ENCODE measurements at places on chromosomes 7 and 10.

DNA sequence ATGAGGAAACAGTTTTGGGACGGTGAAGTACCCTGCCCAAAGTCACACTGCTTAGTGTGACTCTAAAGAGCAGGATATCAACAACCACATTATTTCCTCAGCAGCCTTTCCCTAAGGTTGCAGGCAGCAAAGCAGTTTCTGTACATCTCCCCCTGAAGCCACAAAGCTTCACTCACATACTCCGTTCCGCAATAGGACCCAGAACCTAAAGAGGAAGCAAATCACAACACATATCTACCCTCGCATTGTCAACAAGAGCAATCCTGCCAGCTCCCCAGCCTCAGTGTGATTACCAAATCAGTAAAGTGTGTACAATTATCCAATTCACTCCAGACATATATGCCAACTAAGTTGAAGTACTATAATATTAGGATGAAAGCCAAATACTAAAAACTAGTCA lies 30.8 kb downstream of the VAX1 start:
- no peak for DNase-seq

DNA sequence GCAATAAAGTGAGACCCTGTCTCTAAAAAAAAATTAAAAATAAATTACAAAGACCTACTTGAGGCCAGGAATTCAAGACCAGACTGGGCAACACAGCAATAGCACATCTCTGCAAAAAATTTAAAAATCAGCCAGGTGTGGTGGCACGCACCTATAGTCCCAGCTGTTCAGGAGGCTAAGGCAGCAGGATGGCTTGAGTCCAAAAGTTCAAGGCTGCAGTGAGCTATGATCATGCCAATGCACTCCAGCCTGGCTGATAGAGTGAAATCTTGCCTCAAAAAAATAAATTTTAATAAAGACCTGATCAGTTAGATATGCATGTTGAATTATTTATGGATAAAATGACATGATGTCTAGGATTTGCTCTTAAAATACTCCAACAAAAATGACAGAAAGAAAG lies 34.9 kb downstream of the P4HA1 start:
- no peak for DNase-seq

DNA sequence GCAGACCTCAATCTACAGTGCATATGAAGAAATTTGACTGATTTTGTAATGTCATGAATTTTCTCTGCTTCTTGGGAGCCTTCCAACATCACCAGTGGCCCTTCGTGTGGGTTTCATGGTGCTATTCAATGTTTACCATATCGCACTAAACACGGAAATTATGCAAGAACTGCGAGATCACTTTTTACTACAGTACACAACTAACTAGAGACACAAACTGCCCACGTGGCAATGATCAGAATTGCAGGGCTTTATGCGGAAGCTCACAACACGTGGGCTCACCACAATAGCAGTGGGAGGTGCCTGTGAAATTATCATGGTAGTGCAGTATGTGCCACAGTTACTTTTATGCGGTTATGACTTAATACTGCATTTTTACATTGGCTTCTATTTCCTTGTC lies 449.7 kb upstream of the KLF6 start:
- DNase-seq = no peak

DNA sequence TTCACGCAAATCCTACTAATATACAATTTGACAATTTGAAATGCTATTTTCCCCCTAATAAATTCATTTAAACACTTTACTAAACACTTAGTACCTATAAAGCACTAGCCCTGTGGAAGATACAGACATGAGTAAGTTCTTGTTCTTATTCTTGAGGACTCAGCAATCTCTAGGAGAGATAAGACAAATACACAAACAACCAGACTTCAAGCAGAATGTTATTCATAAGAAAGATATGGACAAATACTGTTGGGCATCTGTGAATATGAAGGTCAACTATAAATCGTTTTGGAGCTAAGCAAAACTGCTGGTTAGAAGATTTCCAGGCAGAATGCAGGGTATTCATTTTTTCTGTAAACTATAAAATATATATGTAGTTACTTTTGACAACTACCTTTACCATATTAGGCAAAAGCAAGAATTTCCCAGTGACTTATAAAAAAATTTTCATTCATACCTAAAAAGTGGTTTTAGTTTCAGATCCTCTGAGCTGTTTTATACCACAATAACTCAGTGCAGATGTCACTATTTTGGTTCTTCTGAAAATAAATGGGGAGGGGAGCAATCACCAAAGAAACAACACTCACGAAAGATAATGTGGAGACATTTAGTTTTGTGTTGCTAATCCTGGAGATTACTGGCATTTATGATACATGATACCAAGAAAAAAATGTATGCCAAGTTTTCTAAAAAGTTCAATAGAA lies 3.8 kb downstream of the VPS41 start:
- DNase-seq = no peak

DNA sequence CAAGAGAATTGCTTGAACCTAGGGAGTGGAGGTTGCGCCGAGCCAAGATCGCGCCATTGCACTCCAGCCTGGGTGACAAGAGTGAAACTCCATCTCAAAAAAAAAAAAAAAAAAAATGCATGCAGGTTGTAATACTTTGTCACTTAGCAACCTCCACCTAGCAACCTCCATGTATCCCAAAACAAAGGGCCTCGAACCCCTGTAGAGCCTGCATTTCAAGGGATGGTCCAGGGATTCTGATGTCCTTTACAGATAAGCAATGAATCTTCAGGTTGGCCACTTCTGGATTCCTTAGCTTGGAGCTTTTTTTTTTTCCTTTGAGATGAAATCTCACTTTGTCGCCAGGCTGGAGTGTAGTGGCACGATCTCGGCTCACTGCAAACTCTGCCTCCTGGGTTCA lies 1211.0 kb downstream of the TYW1 start:
- DNase-seq = no peak

- DNase-seq = no peak
These were observed 563.6 kb upstream of the SEMA3D start for GRCh38 chr7:85750454-85750949.

- DNase-seq = peak; percentile 53
These were observed at the start of gene GIMAP2 for GRCh38 chr7:150685219-150686029. GIMAP2 (plus strand) TSS chr7:150685706; CDS start chr7:150687060, 1,354 bp downstream.

- DNase-seq = no peak
These were observed 161.2 kb downstream of the PCLO start for GRCh38 chr7:83001362-83002040.

- DNase-seq = no peak
These were observed 403.6 kb downstream of the NRG3 start for GRCh38 chr10:82278401-82279182.

- DNase-seq = no peak
These were observed 89.1 kb upstream of the IFRD1 start for GRCh38 chr7:112361154-112361553.

DNA sequence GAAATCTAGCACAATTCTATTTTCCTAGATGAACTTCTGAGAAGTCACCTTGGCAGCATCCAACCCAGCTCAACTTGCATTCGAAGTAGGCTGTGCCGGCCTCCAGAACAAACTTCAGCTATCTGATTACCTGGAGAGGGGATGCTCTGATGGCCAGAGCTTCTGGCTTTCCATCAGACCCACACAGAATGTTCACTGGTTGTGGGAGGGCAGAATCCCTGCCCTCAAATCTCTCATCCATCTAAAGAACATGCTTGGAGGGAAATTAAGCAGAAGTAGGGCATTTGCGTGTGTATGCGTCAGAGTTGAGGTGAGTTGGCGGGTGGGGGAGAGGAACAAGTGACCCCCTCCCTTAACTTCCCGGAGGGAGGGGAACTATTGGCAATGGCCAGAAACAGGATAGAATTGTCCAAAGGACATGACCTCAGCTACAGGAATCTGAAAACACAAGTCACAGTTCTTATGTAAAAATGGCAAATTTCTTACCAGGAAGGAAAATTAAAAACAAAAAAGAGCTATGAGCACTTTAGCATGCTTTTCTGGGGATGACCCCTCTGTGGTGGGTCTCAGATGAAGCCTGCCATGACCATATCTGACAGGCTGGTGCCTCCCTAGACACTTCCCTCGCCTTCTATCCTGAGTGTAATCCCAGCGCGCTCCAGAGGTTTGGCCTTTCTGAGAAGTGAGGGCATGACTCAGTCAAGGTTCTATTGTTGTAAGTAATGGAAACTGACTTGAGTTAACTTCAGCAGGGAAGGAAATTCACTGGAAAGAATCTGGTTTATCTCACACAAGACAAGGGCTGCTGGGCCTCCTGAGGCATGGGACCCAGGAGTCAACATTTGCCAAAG lies 278.8 kb downstream of the RPS24 start:
- no peak for DNase-seq

- no peak for DNase-seq
These were observed 174.0 kb downstream of the GFRA1 start for GRCh38 chr10:116099023-116099420.

- no peak for DNase-seq
These were observed 972.2 kb upstream of the MBL2 start for GRCh38 chr10:53744746-53745145.

DNA sequence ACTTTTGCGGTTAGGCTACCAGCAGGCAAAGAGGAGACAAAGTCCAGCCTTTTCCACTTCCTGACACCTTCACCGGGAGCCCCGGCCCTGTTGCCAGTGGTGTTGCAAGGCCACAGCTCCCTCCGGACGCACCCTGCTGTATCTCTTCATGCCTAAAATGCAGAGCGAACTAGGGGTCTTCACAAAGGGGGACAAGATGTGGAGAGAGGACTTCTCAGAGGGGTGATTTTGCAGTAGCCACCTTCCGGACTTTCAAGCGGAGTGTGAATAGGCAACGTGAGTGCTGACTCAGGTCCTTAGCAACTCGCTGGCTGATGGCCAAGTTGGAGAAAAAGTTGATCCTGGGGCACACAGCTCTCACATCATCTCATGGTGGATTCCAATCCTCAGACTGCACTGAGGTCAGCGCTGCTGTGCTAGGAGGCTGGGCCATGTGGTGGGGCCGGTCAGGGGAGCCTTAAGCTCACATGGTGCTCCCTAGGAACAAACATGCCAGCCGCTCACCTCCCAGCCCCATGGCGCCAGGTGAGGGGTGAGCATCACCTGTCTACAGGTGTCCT lies 166.3 kb downstream of the LCOR start:
- DNase-seq = no peak

GRCh38 chr10:82498976-82499375 lies 624.0 kb downstream of the NRG3 start:
- DNase-seq = no peak

DNA sequence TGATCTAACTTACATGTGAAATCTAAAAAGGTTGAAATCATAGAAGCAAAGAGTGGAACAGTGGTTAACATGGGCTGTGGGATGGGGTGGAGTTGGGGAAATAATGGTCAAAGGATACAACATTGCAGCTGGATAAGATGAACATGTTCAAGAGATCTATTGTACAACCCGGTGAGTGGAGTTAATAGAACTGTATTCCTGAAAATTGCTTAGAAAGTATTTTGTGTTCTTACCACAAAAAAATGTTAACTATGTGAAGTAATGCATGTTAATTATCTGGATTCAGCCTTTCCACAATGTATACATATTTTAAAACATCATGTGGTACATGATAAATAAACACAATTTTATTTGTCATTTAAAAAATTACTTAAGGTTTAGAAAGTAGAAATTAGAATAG lies 271.0 kb upstream of the LRRTM3 start:
- DNase-seq = no peak

- no peak for DNase-seq
These were observed 157.0 kb upstream of the AGR3 start for GRCh38 chr7:17038783-17039170.

GRCh38 chr7:28076423-28077200 lies 104.0 kb downstream of the JAZF1 start:
- DNase-seq = no peak

DNA sequence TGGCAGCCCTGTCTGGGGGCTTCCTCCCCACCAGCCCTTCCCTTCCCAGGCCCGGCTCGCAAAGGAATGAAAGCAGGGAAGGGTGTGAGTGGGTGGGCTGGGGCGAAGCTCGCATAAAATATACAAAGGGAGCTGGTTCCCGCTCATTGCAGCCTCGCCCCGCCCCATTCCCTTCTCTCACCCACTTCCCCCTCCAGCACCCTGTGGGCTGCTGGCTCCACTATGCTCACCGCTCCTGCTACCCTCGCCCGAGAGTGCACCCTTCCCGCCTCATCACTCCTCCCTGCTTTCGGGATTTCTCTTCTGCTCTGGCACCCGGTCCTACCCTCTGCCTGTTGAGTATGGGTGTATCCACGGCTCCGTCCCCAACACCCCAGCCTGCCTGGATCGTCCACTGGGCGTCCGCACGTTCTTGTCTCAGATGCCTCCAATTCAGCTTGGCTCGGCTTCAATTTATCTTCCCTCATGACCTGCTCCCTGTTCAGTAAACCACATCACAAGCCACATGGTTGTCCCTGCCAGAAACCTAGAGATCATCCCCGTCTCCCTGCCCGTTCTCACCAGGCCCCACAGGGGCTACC lies 14.4 kb upstream of the TTYH3 start:
- no peak for DNase-seq

DNA sequence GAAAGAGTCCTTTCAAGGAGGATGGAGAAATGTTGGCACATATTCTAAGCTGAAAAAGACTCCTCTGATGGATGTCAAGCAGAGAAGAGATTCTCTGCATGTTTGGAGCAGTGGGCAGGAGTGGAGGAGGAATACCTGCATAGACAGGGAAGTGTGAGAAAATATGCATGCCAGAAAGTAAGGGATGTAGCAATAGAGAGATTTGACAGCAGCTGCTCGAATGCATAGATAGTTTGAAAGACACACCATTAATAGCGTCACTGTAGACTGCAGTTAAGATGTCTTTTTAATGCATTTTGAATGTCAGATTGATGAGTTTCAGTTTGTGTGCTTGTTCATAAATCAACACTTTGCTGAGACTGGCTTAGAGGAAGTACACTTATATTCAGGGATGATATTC lies 169.9 kb upstream of the POT1 start:
- DNase-seq = no peak

GRCh38 chr7:34128762-34129161 lies 223.4 kb downstream of the BMPER start:
- DNase-seq = no peak

DNA sequence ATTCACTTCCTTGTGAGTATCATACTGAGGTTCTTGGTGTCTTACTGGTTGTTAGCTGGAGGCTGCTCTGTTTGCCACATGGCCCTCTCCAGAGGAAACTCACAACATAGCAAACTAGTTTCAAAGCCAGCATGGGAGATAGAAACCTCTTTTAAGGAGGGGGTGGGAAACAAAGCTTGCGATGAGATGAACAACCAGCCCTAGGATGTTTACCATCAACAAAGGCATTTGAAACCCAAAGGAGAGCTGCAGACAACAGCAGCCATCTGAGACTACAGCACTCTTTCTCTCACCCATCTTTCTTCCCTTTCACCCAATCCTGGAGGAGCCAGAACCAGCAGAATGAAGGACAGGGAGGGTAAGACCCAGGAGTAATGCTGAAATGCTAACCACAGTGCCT lies 182.1 kb downstream of the NEBL start:
- DNase-seq = no peak

DNA sequence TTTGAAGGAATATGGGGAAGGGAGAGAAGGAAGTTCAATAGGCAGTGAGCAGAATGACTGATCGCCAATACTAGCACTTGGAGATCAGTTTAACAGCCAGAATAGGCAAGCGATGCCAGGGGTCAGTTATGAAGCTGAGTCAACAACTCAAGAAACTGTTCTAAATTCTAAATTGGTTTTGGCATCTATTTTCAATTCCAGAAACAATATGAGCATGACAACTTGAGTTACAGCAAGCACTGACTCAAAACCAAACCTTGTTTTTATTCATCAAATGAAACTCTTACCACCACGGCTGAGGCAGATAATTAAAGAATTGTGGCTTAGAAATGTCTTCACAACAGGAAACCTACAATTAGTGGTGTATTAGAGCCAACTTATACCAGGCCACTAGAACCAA lies 180.5 kb upstream of the ASAH2 start:
- no peak for DNase-seq

- DNase-seq = no peak
These were observed 47.1 kb upstream of the HYAL4 start for GRCh38 chr7:123797673-123798531.

Measured in stimulated activated CD4-positive, alpha-beta T cell treated with anti-CD3 and anti-CD28 coated beads, Interleukin-4, amount 100 ng/mL, for 4 hours (primary cell).